Small intestine (tissue), 16 donors: ENCODE measurements at places on chromosomes 7 and 10.

DNA sequence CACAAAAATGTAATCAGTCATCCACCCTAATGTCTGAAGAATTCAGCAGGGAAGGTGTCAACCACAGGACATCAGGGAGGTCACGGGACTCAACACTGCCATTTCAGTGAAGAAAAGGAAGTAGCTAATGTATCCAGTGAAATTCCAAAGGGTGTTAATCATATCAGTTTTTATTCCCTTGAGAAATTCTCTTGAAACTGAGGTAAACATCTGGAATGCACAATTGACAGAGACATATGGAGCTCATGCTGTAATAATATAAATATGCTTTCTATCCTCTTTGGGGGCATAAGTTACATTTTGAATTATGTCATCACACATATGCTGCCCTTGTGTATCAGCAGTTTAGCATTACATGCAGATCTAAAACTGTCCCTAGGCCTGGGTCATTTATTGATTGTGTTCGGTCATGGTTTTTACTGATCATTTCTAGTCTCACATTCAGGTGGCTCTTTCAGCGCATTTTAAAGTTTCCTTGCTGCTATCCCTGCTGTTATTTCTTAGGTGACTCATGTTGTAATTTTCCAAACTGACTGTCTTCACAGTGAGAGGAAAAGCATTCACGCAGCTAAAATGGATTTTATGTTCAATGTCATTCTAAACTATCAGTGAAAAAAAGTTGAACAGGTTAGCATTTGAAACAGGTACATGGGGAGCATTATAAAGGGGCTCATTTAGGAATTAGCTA lies 273.9 kb downstream of the TSPAN12 start:
- no peak for DNase-seq

DNA sequence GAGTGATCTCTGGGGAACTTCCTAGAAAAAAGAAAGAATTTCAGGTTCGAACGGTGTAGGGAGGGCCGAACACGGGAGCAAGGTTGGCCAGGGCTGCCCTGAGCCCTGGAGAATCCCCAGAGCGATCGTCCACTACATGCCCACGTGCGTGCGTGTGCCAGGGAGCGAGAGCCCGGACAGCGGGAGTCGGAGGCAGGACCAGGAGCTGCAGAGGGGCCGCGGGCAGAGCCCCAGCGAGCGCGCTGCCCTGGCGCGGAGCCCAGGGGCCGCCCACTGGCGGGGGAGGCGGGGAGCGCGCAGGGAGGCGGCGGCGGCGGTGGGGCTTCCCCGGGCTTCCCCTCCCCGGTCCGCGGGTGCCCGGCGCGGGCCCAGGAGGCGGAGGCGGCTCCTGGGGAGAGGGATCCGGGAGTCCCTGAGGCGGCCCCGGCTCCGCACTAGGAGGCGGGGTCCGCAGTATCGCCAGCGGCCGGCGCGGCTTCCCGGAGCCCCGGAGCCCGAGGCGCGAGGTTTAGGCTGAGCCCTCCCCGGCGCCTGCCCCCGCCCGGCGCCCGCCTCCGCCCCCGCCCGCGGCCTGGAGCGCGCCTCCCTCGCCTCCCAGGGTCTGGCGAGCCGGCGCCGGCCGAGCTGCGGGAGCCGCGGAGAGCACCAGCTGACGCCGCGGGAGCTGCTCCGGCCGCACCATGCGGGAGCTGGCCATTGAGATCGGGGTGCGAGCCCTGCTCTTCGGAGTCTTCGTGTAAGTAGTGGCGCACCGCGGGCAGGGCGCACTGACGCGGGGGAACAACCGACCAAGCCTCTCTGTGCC lies at the start of gene PLPP4:
PLPP4 (plus strand) TSS at position 602 of the 805 bp plus-strand sequence; CDS start at position 681, 79 bp downstream.
- peak; percentile 36 for DNase-seq

GRCh38 chr7:29499932-29500331 lies 63.7 kb upstream of the PRR15 start:
- no peak for DNase-seq

GRCh38 chr7:112080978-112081377 lies 125.2 kb downstream of the DOCK4 start:
- DNase-seq: no peak

DNA sequence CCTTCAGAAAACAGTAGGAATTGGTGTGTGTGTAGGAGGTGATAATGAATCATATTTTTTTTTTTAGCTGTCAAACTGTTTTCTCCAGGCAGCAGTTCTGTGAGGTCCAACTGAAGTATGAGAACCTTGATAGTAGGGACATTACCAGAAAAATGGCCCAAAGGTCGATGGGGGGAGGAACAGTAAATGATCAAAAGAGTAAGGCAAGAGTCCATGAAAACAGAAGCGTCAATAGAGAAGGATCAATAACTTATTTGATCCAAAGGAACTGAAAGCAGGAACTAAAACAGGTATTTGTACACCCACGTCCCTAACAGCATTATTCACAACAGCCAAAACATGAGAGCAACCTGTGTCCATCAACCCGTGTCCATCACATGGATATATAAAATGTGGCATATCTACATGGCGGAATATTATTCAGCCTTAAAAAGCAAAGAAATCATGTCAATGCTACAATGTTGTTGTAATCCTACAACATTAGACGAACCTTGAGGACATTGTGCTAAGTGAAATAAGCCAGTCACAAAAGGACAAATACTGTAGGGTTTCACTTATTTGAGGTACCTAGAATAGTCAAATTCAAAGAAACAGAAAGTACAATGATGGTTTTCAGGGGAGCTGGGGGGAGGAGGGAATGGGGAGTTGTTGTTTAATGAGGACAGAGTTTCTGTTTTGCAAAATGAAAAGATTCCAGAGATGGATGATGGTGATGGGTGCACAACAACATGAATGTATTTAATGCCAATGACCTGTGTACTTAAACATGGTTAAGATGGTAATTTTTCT lies 214.0 kb upstream of the KLF14 start:
- no peak for DNase-seq

DNA sequence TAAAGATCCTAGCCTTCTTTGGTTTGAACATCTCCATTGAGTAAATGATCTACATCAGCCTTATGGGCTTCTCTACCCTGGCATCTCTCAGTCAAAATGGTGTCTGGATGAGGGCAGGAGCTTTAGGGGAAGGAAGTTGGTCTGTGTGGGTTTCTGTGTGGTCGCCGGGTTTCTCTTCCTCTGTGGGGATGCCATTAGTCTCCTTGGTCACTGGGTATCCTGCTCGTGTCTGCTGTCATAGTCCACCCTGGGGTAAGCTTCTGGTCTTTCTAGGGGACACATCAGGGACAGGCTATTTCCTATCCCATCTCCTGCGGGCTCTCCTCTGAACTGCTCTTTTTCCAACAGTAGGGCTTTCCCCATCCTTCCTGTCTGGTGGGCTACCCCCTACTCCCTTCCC lies 150.3 kb upstream of the NPY start:
- DNase-seq: no peak

GRCh38 chr10:33974976-33975478 lies 640.6 kb upstream of the NRP1 start:
- no peak for DNase-seq

DNA sequence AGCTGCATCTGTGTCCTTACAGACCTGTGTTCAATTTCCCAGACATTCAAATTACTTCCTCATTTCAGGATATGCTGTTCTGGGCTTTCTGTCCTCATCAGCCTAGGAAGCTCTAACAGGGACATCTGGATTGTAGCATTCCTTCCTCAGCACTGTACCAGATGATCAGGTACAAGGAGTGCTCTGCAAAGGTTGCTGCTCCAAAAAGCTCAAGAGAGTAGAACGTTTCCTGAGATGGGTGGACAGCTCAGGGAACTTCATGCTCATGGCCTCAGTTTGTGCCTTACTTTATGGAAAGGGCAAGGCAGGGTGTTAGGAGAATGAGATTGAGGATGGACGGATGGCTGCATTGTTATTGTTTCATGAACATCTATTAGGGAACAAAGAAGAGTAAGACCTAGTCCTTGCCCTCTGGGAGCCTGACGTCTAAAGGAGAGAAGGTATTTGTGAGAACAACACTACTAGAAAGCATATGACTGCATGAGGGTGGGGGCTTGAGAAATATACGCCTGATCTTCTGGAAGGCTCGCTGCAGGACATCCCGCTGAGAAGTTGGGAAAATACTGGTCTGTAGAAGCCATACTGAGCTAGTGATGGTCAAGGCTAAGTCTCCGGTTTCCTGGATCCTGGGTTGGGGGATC lies 10.5 kb upstream of the ZNF212 start:
- DNase-seq: no peak

- peak; percentile 40 for DNase-seq
These were observed 61.8 kb downstream of the ADD3 start for GRCh38 chr10:110069502-110069982.

GRCh38 chr7:90681336-90682022 lies 85.4 kb downstream of the CDK14 start:
- no peak for DNase-seq

GRCh38 chr10:18071591-18071990 lies 68.6 kb upstream of the CACNB2 start:
- DNase-seq: no peak

GRCh38 chr10:89348975-89349374 lies 21.2 kb downstream of the IFIT3 start:
- no peak for DNase-seq
